ENCODE measurements at places on chromosomes 12 and 14.

GRCh38 chr12:20492251-20492760, 124.0 kb downstream of the PDE3A start:
- no peak for DNase-seq

DNA sequence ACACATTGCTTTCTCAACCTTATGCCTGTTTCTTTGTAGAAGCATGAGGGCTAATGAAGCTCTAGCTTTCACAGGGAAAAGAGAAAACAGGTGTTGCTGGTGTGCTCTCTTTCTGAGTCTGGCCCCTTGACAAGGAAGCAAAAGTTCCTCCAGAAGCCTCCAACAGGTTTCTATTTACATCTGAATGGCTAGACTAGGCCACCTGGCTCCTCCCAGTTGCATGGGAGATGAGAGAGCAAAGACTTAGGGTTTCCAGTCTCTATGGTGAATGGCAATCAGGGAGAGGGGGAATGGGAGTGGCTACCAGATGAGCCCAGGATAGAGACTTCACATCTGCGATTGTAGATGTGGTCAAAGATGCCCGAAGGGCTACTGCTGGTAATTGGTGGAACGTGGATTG, 138.1 kb upstream of the PLXNC1 start:
- no peak for DNase-seq

DNA sequence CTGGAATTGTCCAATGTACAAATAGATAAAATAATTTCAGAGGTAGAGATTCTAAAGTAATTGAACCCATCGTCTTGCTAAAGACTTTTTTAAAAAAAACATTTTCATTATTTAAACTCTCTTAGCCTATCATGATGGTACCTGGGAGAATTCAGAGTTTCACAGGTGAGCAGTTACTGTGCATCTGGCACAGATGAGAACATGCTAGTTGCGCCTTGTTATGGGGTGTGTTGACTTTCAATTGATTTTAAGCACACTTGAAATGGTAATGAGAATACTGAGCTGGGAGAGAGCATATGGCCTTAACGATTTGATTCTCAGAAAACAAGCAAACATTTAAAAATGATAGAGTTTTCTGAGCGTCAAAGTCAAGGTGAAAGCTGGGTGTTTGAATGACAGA, 66.6 kb downstream of the FLRT2 start:
- no peak for DNase-seq

GRCh38 chr14:56378475-56378877, 201.1 kb upstream of the TMEM260 start:
- no peak for DNase-seq

GRCh38 chr14:35819591-35820540, 6.3 kb upstream of the BRMS1L start:
- DNase-seq, result no peak

DNA sequence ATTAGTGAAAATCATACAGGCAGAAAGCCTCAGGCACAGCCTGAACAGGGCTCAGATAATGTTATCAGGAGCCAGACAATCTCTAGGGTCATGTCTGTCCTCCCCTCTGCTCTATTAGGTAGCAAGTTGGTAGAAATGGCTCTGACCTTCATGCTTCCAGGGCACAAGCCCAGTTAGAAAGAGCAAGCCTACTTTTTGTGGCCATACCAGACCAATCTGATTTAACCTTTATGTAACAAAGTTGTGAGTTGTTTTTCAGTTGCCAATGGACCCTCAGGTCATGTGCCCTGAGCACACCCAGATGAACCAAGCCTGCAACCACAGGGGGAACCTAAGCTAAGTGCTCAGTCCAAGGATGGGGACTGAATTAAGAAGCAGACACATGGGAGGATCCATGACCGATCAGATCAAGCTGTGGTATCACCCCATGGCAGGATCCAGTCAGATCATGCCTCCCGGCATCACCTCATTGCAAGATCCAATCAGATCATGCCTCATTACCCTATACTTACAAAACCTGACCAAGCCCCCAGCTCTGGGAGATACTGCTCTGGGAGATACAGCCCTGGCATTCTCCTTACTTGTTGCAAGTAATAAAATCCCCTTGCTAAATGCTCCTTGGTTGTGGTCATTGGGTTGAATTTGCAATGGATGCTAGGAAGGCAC, 18.8 kb upstream of the HIGD1C start:
- DNase-seq, result no peak

GRCh38 chr14:58200480-58200841, 512 bp downstream of the ACTR10 start:
- DNase-seq, result no peak

DNA sequence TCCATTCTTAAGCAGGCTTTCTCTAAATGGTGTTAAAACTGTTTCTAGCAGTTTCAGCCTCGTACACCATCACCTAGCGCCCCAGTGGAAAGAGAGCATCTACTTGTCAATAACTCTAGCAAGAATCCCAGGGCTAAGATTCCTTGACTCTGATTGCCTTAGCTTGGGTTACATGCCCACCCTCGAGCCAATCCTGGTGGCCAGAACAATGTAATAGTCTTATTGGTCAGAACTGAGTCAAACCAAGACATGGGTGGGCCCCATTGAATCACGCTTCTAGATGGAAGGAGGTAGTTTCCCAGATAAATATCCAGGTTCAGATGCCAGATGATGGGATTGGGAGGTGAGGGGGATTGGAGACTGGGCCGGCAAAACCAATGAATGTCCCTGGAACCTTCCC, 55.9 kb upstream of the MED13L start:
- no peak for DNase-seq

- no peak for DNase-seq
Measured at GRCh38 chr12:20805921-20806320, 4.6 kb upstream of the SLCO1B3 start.

GRCh38 chr12:82955043-82955442, 268.3 kb downstream of the TMTC2 start:
- no peak for DNase-seq

GRCh38 chr12:58086006-58086405, 144.6 kb downstream of the ATP23 start:
- no peak for DNase-seq

GRCh38 chr12:49776413-49776812, 35.1 kb downstream of the TMBIM6 start:
- DNase-seq, result peak; percentile 61

GRCh38 chr12:121123488-121123887, 9.2 kb upstream of the P2RX7 start:
- no peak for DNase-seq

Data from neural crest cell (in vitro differentiated cells).